ENCODE measurements at places on chromosomes 12 and 14.

DNA sequence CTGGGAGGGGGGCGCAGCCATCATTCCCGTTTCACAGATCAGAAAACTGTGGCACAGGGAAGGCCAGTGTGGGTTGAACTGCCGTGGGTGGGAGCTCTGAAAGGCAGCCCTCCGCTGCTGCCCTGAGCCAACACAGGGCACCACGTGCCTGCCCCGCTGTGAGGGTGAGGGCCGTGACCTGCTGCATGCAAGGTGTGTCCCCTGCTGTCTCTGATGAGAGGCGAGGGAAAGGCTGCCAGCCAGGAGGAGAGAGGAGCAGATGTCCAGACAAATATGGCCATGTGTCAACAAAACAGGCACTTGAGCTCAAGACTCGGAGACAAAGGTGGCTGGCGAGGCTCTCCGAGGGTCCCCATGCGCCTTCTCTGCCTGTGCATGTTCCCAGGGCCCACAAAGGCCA, 108.8 kb downstream of the RBM19 start:
- DNase-seq = no peak

DNA sequence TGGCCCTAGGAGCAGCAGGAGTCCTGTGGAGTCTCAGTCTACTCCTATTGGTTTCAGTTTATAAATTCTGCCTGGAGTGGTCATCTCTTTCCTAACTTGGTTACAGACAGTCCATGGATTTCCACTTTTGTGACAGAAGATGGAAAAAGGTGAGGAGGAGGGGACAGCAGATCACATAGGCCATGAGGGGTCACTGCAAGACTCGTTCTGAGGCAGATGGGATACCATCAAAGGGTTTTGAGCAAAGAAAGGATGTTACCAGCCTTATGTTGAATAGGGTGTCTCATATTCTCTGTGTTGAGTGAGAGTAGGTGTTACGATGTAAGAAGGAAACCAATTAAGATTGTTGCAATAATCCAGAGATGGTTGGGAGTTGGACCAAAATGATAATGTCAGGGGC, 15.3 kb downstream of the PDE3A start:
- no peak for DNase-seq

- DNase-seq = no peak
These were observed 2.8 kb upstream of the MARK3 start for GRCh38 chr14:103382376-103382775.

DNA sequence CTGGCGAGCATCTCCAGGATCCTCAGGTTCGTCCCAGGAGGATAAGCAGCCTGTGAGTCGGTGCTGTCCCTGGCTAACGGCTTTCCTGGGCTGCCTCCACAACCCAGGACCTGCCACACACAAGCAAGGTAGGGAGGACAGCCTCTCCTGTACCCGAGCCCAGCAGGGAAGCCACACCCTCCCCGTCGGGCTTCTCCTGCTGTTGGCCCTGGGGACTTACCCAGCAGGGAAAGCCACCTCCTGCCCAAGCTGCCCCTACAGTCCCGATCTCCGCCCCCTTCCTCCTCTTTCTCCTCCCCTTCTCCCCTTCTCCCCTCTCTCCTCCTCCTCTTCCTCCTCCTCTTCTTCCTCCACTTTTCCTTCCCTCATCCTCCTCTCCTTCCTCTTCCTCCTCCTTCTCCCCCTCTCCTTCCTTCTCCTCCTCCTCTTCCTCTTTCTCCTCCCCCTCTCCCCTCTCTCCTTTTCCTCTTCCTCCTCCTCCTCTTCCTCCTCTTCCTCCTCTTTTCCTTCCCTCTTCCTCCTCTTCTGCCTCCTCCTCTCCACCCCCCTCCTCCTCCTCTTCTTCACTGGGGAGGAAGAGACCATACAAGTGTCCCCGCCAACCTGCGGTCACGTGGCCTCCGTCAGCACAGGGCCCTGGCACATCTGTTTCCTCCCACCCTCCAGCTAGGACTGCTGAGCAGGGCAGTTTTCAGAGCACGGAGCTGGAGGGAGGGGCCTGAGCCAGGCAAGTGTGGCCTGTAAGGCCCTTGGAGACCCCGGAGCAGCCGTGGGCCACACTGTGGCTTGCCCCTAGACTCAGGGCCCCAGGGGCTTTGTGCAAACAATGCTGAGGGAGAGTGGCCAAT, 17.3 kb upstream of the RFLNA start:
- no peak for DNase-seq

DNA sequence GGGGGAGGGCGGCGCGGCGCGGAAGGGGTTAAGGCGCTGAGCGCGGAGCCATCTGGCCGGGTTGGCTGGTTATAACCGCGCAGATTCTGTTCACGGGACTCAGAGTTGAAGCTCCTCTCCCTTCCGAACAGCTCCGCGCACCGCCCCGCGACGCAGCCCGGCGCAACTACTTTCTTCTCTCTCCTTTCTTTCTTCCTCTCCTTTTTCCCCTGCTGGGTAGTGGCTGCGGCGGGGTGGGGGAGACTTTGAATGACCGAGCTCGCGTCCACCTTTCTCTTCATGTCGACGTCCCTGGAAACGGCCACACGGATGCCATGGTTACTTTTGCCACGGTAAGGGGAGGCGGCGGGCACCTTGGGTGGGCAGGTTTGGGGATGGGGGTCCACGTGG, at the start of gene NTF3:
Gene NTF3 (plus strand): TSS at position 98 of the 390 bp plus-strand sequence. CDS start 217 bp downstream, at position 315.
- no peak for DNase-seq

- DNase-seq = no peak
These were observed 361.3 kb upstream of the TMTC1 start for GRCh38 chr12:30144777-30145683.

DNA sequence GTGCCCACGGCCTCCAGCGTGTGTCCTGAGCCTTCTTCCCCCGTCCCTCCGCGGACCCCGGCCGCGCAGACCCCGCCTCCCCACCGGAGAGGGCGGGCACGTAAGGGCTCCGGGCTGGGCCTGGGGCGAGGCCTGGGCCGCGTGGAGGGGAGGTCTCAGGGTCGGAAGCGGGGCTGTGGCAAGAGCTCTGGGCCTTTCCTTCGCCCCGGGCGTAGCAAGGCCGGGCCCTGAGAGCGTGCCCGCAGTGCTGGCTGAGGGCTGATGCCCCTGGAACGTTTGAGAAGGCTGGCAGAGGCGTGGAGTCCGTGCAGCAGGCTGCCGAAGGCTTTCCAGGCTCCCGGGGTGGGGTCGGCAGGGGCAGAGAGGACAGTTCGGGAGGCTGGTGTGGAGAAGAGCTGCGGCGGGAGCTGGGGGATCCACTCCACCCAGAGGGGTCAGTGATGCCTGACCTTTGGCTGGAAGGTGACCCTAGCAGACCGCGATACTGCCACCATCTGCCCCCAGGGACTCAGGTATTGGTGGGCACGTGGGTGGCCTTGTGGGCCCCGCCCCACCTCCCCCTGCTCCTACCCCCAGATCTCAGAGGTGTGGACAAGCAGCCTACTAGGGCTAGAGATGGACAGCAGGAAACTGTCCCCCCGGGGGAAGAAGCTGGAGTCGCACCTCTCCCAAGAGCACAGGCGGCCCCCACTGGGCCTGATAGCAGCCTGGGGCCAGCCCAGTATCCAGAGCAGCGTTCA, 558 bp downstream of the TEX22 start:
- DNase-seq = no peak
